ENCODE measurements at places on chromosomes 6 and 20.

DNA sequence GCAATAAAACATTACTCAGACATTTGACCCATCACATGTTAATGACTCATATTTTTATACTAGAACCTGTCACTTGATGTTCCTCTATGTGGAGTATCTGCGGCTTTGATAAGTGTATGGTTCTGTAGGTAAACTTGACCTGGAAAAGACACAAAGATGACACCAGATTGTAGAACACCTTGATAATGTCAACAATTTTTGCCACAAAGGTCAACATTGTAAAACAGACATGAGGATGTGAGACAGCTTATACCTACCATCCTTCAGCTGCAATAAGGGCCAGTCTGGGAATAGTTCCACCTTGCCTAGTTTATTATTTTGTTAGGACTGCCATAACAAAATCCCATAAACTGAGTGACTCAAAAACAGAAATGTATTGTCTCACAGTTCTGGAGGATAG is 202.4 kb downstream of the LMBRD1 start:
- DNase-seq: no peak

- peak; percentile 88 for DNase-seq
These were observed at the start of the genes ACOT8 and ZSWIM3 for GRCh38 chr20:45857114-45857881. Gene ACOT8, minus strand, starts transcription at chr20:45857392. Its CDS starts 77 bp downstream, at chr20:45857315. Gene ZSWIM3, plus strand, starts transcription at chr20:45857614. Its CDS starts 212 bp downstream, at chr20:45857826.

GRCh38 chr6:4809999-4810918 is 34.1 kb downstream of the CDYL start:
- DNase-seq: no peak

GRCh38 chr6:2344319-2344905 is 99.0 kb upstream of the GMDS start:
- no peak for DNase-seq

- no peak for DNase-seq
These were observed 47.7 kb downstream of the AKAP7 start for GRCh38 chr6:131182991-131183425.

- DNase-seq: no peak
These were observed 27.6 kb downstream of the HCK start for GRCh38 chr20:32079655-32080109.

DNA sequence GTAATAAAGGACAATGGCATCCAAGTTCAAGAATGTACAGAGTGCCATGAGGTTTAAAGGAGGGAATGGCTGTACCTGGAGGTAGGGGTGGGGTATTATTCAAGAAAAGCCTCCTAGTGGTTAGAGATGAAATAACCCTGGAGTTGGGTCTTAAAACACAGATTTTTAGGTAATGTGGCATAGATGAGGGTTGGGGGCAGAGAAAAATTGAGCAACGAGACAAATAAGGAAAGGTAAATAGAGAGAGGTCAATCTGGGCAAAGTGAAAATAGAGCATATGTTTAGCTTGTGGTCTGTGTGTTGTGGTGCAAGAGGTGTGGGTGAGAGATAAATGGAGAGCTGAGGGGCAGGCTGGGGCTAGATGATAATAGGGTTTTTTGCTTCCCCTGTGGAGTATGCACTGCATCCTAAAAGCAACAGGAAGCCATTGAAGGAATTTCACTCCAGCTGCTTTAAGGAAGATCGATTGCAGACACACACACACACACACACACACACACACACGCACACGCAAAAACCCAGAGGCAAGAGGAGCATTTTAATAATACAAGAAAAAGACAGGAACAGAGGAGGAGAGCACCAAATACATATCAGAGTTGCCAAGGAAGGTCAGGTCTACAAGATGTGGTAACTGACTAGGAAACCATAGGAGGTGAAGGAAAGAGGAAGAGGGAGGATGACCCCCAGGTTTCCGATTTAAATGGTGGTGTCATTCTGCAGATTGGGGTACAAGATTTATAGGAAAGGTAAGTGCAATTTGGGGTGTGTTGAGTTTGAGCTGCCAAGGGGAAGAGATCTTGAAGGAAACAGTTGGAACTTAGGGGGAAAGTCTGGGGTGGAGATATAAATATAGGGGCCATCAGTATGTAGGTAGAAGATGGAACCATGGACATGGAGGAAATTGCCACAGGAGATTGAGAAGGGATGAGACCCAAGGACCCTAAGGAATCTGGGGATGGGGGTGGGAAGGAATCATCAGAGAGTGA is 31.3 kb upstream of the ADGRF1 start:
- no peak for DNase-seq

DNA sequence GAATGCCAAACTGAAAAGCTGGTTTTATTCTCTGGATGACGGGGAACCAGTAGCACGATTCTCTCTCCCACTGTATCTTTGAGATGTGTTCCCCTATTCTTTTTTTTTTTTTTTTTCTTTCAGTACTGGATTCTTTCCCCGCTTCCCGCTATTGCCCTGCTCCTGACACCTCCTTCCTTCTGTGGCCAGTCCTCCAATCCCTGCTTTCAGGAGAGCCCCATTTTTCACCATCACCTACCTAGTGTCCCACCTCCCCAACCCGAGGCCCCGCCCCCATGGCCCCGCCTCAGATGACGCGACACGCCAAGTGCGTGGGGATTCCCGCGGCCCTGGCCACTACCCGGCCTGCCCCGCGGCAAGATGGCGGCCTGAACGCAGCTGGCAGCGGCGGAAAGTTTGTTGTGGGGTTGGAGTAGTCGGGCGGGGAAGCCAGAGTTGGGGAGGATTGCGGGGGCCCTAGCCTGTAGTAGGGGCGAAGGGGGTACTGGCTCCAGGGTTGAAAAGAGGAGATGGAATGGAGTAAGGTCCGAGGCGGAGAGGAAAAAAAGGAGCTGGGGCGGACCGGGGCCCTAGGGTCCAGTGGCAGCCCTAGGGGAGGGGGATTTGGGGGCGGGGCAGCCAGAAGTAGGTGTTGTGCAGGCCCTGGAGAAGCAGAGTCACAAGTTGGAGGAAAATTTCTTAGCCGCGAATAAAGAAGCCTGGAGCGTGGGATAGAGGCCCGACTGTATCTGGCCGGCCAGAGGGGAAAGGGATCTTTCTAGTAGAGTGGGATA is at the start of gene TJAP1:
TJAP1 (plus strand) TSS at position 336 of the 773 bp plus-strand sequence. CDS start 21,432 bp downstream, outside the sequence.
- peak; percentile 74 for DNase-seq

Data from substantia nigra (tissue), 51 donors.